ENCODE measurements at places on chromosomes 16 and 17. TPM values are rescaled to one million over a fixed set of nuclear protein-coding genes. Genes with fewer than 3 reads are reported as not detected.

GRCh38 chr16:77227745-77228144 is 28.5 kb downstream of the SYCE1L start:
- no peak for DNase-seq

DNA sequence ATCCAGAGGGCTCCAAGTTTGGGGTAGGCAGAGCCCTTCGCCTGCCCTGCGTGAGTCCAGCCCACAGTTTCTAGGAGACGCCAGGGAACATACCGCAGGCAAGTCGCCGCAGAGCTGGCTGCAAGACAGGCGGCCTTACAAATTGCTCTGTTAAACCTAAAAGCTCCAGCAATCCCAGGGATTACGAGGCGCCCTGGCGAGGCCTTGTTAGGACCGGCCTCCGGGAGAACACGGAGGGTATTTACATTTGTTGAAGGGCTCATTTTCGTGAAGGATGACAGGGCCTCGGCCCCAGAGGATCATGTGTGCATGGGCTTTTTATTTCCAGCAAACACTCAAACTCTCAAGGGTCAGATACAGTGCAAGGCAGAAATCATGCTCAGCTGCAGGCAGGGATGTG is 77.6 kb upstream of the FOXF1 start:
- no peak for DNase-seq

DNA sequence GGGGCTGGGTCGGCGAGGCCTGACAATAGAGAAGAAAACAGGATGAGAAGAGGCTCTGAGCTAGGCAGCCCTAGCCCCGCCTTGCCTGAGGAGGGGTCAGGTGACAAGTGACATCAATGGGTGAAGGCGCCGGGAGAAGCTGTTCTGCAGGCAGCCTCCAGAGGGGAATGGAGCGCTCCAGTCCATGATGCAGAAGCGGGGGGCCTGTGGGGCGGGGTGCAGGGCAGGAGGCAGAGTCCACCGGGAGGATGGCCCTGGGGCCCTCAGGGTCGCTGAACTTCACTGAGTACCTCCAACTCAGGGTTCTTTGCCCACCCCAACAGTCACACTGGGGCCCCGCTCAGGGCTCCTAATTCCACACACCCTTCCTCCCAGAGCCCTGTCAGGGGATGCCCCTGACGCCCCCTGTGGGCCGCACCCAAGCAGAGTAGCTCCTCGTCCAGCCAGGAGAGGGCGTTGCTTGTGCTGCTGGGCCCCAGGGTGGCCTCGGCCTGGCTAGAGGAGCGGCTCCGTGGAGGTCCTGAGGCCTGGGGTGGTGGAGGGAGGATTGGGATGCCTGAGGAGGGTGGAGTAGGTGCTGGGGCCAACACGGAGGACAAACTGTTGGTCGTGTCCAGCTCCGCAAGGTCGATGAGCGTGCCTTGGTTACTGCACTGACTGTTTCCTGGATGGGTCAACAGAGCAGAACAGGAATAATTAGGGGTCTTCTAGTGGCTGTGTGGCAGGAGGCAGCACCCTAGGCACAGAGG is 20.8 kb downstream of the GGA3 start:
- no peak for DNase-seq

Gene RPGRIP1L
- 10.6 TPM for polyA plus RNA-seq

Gene CIBAR2
- not detected for polyA plus RNA-seq

DNA sequence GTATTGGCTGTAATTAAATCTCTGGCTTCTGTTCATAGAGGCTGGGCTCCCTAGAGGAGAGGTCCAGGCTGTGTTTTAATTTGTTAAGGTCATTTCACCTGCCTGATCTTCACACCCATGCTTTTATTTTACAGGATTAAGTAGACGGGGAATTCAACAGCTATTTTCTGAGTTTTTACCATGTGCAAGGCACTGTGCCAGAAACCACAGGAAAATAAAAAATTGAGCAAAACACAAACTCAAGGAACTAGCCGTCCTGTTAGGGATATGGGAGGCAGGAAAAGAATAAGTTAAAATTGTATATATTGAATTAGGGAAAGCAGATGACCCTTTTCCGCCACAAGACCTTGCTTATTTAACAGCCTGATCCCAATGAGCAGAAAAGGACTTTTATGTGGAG is 29.1 kb downstream of the HS3ST3A1 start:
- DNase-seq, result no peak

- peak; percentile 82 for DNase-seq
Observed at GRCh38 chr17:42193969-42194899, at the start of gene GHDC. Gene GHDC (minus strand): TSS chr17:42194494. CDS start chr17:42193581, 913 bp downstream.

- peak; percentile 54 for DNase-seq
Observed at GRCh38 chr16:49740256-49740655, 115.7 kb downstream of the ZNF423 start.

Gene TOP2A
- 84.6 TPM for polyA plus RNA-seq

Gene PLA2G10
- 0.36 TPM for polyA plus RNA-seq

- no peak for DNase-seq
Observed at GRCh38 chr16:11057711-11058345, 113.5 kb downstream of the CLEC16A start.

- DNase-seq, result no peak
Observed at GRCh38 chr16:82280867-82281266, 110.8 kb upstream of the MPHOSPH6 start.

GRCh38 chr17:48545022-48545375 is at the start of gene HOXB2:
Gene HOXB2 (minus strand): TSS chr17:48545109. CDS start chr17:48544911, 198 bp downstream.
- DNase-seq, result no peak

GRCh38 chr16:55570159-55570558 is 3.7 kb downstream of the CAPNS2 start:
- DNase-seq, result no peak

DNA sequence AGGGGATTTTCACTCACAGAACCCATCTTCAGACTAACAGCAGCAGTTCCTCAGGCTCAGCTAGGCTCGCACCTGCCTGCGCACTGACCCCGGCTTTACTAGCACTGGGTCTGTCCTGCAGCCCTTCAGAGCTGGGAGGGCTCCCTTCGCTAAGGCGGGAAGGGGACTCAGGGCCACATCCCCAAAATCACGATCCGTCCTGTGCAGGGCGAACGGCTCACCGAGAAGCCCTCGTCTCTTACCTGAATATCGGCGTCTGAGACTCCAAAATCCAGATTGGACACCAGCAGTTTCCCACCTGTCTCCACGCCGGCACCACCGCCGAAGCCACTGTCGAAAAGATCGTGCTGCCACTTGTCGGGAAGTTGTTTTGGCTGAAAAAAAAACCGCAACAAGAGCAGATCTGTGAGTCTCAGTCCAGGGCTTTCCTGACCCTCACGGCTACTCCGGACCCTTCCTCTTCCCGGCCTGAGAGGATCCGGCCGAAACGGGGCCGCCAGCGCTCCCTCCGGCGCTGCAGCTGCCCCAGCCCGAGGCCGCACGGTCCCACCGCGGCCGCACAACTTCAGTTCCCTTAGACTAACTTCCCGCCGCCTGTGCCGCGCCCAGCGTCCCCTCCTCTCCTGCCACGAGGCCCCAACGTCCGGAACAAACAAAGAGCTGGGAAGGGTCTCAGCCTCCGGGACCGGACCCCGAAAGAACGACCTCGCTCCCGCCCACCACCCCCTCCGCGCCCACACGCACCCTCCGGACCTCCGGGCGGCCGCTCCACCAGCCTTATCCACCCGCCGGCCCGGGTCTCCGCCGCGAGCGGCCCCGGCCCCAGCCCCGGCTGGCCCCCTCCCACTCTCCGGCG is 711 bp downstream of the ALYREF start:
- DNase-seq, result no peak

GRCh38 chr16:64704386-64704785 is 417.5 kb downstream of the CDH11 start:
- no peak for DNase-seq

DNA sequence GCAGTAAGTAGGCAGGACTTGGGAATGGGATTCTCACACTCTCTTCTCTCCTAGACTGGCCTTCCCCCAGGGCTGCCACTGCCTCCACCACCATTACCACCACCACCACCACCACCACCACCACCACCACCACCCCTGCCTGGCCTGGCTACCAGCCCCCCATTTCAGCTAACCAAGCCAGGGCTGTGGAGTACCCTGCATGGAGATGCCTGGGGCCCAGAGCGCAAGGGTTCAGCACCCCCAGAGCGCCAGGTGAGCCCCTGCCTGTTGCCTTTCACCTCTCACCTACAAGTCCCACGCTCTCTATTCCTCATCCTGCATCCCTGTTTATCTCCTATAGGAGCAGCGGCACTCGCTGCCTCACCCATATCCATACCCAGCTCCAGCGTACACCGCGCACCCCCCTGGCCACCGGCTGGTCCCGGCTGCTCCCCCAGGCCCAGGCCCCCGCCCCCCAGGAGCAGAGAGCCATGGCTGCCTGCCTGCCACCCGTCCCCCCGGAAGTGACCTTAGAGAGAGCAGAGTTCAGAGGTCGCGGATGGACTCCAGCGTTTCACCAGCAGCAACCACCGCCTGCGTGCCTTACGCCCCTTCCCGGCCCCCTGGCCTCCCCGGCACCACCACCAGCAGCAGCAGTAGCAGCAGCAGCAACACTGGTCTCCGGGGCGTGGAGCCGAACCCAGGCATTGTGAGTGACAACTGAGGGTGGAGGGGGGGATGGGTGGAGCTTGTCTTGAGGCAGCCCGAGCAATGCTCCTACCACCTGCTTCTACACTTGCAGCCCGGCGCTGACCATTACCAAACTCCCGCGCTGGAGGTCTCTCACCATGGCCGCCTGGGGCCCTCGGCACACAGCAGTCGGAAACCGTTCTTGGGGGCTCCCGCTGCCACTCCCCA is 7.9 kb upstream of the TMEM88 start:
- no peak for DNase-seq

- no peak for DNase-seq
Observed at GRCh38 chr17:78862073-78863023, 21.7 kb upstream of the USP36 start.

- DNase-seq, result no peak
Observed at GRCh38 chr17:66834919-66835454, at the start of gene CACNG5. Gene CACNG5 (plus strand): TSS chr17:66835117. CDS start chr17:66877333, 42,216 bp downstream.

DNA sequence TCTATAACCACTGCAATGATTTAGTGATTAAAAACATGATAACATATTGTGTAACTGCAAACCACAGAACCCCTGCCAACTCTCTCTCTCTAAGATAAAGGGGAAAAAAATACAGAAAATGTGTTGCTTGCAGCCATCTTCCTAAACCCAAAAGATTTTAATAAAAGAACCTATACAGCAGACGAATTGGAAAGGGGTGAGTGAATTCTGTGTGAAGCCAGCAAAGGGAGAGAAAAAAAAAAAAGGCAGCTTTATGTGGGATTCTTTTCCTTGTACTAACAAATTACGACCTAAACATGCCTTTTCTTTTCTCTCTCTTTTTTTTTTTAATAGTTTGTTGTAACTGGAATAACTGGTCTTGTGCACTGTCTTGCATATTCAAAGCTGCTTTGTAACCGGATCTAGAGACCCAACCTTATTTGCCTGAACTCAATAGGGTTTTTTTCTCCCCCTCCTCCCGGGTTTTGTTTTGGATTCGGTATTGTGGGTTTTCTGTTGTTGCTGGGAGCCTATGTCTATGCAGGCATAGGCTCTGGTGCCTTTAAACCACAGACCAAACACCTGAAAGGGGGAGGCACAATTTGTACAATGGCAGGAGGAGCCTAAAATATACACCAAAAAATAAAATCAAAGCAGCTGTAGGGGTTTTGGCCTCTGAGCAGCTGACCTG is 7.0 kb upstream of the ZFHX3 start:
- DNase-seq, result no peak

DNA sequence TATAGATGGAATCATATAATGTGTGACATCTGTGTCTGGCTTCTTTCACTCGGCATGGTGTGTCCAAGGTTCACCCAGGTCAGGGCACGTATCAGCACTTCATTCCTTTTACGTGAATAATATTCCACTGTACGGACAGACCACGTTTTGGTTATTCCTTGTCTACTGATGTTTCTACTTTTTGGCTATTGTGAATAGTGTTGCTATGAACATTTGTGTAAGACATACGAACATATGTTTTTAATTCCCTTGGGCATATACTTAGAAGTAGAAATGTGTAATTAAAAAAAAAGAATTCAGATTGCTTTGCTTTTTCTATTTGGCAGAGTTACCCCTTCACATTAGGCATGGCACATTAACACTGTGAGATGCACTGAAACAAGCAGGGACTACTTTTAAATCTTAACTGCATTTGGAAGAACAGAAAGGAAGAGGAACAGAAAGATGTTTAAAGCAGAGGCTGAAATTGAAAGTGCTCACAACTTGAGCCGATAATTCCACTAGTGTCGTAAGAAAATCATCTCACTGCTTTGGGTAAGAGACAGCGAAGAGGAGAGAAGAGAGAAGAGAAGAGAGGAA is 105.3 kb downstream of the VPS53 start:
- DNase-seq, result no peak

DNA sequence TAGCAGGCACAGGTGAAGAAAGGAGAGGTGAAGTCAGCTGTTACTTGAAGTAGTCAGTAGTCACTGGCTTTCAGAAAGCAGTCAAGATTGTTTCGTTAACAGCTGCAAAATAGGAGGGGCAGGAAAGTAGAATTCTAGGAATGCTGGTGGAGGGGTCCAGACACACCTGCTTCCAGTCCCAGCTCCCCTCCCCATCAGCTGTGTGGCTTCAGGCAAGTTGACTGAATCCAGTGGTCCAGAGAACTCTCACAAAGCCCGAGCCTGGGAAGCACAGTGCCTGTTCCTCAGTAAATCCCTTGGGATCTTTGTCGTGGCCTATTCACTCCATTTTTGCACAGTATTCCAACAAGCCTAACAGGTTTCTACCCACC is 4.6 kb upstream of the SOCS1 start:
- no peak for DNase-seq

GRCh38 chr17:82876602-82877379 is 37.0 kb upstream of the ZNF750 start:
- DNase-seq, result peak; percentile 71

Gene KCTD2
- polyA plus RNA-seq, result 22.6 TPM

DNA sequence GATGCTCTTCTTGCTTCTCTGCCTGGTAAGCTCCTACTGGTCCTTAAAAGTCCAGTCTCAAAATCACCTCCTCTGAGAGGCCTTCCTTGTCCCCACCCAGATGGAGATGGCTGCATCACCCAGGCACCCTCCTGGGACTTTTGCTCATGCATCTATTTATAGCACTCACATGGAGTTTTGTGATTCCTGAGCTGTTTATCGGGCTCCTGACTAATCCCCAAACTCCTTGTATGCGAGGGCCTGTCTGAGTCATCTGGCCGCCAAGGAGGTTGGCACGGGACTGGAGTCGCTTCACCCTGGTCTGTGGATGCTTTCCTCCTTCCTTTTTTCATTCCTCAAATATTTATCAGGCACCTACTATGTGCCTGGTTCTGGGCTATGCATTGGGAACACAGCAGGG is 2.3 kb upstream of the MAP2K3 start:
- no peak for DNase-seq

DNA sequence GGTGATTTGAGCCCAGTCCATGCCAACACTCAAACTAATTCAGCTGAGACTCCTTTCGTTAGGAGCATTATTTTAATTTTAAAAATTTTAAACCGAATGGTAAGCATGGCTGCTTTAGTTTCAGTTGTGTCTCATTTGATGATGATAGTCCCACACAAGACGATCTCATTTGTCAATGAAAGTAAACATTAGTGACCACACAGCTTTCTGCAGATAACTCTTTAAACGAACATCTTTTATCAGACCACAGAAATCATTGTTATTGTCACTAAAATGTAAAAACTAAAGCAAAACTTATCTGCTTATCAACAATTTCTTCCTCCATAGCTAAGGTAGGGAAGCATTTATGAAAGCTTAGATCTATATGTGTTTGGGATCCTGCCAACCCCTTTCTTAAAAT is 382.2 kb downstream of the ZFHX3 start:
- DNase-seq, result no peak

Gene MYH8
- 3,063 TPM for polyA plus RNA-seq

Gene MAPK8IP3
- 108 TPM for polyA plus RNA-seq

GRCh38 chr17:63974594-63975192 is 2.0 kb upstream of the SCN4A start:
- no peak for DNase-seq

Gene THUMPD1
- polyA plus RNA-seq, result 33.6 TPM
